Calu3 (cell line): ENCODE measurements at places on chromosomes 16 and 17.

DNA sequence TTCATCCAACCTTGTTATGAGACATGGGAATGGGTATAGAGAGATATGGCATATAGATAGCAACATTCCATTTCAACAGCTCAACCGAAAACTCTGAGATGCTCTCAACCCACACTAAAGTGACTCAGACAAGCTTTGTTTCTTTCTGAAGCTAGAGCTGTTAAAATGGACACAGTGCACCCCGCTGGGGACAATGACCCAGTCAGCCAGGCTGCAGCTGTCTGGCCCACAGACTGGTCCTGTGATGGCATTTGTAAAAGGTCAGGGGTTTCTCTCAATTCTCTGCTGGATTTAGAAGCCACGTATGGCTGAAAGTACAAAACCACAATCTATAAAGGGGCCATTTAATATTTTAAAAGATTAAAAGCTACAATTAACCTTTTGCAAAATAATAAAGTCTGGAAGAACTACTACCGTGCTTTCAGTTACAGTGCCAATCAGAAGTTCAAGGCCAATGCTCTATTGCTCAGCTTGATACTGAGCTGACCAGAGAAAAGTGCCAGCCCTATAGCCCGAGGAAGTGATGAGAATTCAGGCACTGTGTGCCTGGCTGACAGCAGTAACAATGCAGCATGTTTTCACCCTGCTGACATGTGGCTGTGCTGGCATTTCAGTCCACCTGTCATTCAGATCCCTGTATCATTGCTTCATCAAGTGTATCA, 60.2 kb downstream of the TEX2 start:
- DNase-seq: no peak

- DNase-seq: no peak
Measured at GRCh38 chr16:86490859-86491639, 19.3 kb upstream of the FOXF1 start.

- no peak for DNase-seq
Measured at GRCh38 chr17:53635444-53635843, 187.3 kb upstream of the KIF2B start.

- DNase-seq: no peak
Measured at GRCh38 chr16:57750796-57751538, 15.4 kb downstream of the KATNB1 start.

DNA sequence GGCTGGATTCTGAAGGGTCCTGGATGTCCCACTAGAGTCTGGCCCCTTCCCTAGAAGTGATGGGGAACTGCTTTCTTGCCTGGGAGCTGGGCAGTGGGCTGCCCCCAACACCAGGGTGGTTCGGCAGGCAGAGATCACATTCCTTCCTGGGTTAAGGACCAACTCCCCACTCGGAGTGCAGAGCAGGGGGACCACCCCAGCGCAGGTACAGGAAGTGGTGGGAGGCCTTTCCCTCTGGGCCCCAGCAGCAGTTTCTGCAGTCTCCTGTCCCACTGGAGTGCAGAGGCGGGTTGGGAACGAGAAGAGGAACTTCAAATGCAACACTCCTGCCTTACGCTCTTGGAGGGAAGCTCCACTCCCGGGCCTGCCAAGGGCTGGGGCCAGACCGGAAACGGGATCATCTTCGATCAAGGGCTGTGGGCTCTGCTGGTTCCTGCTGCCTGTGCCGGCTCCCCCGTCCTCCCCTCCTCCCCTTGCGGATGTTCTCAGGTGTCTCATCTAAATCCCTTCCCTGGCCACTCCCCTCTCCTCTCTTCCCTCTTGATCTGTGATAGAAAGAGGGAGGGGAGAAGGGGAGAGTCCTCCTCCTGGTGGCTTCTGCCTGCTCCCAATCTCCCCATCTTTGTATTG, 9.0 kb upstream of the NGFR start:
- no peak for DNase-seq

DNA sequence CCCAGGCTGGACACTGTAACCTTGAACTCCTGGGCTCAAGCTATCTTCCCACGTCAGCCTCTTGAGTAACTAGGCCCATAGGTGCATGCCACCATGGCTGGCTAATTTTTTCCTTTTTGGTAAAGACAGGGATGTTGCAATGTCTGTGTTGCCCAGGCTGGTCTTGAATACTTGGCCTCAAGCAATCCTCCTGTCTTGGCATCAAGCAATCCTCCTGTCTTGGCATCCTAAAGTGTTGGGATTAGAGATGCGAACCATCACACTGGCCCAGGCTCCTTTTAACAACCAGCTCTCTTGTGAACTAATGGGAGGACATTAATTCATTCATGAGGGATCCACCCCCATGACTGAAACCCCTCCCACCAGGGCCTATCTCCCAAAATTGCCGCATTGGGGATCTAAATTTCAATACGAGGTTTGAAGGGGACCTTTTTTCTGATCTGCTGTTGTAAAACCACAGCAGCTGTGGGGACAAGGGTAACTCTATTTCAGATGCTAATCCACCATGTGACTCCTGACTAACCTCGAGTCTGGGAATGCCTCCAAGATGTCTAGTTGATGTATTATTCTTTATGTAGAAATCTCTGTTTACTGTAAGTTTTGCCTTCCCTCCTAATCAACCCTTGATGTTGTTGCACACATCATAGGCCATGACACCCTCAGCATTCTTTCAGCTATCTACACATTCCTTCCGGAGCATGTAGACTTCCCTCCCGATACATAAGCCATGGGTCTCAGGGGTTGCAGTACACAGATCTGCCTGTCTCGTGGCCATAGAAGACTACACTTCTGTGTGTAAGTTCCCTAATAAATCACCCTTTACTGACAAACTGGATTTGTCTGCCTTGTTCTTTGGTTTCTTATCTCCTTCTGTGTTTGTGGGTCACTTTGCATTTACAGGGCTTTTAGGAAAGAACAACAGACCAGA, 37.6 kb downstream of the RNF112 start:
- DNase-seq: peak; percentile 7

- no peak for DNase-seq
Measured at GRCh38 chr16:9921997-9922396, 260.2 kb downstream of the GRIN2A start.

DNA sequence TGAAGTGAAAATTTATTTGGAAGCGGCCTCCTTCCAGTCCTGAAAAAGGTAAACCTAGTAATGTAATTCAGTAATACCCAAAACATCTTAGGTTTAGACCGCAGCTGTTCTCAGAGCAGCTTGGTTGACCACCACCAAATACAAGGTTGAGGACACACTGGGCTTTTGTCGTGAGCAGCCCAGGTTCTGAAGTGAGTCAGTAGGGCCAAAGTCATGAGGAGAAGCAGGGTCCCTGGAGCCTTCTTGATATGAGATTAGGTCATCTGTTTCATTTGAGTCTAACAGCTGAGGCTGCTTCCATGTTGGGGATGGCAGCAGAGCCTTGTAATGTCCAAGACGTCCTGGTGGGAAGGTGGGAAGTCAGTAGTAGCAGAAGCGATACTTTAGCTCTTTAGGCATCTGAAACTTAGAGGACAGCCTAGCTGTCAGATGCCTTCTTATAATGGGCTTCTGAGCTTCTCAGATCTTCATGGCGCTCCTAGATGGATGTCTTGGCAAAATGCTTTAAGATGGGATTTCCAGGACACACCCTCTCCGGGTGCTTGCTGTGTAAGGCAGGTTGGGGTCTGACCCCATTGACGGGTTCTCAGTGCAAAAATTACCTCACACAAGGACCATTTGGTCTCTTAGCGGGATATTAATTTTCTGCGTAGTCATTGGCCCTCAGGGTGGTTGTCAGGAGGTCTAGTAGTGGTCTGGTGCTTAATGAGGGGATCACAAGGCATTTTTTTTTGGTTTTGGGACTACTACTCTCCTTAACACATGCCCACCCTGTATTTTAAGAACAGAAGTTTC, 2.4 kb downstream of the ALKBH5 start:
- no peak for DNase-seq

DNA sequence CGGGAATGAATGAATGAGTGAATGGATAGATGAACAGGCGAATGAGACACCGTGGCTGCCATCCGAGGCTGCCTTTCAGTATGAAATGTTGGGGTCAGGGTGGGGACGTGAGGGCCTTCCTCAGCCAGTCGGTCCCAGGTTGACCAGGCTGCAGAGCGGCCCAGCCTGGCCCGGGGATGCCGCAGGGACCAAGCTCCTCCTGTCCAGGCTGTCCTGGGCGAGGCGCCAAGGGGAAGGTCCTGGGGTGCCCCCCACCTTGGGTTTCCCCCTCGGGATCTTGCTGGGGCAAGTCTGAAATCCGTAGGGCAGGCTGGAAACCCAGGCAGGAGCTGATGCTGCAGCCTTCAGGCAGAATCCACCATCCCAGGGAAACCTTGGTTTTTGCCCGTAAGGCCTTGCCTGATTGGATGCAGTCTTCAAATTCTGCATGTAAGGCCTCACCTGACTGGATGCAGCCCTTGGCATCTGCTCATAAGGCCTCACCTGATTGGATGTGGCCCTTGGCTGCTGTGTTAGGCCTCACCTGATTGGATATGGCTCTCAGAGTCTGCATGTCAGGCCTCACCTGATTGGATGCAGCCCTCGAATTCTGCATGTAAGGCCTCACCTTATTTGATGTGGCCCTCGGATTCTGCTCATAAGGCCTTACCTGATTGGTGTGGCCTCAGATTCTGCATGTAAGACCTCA, 61.7 kb upstream of the ZNF469 start:
- DNase-seq: no peak

DNA sequence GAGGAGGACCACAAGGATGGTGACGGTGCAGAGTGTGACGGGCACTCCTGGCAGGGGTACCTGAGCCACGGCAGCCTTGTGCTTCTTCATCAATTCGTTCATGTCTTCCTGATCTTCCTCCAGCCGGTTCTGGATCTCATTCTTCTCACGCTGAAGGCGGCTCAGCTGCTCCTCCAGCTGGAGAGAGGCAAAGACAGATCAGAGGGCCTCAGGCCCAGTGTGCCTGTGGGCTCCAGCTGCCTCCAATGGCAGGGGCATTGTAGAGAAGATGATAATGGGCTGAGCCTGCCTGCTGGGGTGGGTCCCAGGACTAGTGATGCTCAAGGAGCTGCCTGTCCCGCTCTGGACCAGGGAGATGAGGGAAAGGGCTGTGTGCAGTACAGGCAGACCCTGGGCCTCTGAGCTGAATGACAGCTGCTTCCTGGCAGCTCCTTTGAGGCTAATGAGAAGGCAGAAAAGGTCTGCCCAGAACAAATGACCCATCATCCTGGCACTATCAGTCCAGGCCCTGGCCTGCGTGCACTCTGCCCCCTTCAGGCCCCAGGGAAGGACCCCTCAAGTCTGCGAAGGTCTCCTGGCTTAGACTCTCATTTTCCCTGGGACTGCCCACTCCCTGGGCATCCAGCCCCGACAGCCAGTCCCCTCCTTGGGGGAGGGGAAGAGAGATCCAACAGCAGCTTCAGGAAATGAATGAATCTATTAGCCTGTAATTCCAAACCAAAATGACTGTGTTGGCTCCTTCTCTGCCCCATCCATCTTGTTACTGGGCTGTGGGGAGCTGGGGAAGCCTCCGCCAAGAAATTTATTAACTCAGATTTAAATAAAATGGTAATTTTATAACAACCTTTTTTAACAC, 48.0 kb downstream of the PIPOX start:
- DNase-seq: no peak

- no peak for DNase-seq
Measured at GRCh38 chr16:13864689-13865088, 55.3 kb upstream of the ERCC4 start.

DNA sequence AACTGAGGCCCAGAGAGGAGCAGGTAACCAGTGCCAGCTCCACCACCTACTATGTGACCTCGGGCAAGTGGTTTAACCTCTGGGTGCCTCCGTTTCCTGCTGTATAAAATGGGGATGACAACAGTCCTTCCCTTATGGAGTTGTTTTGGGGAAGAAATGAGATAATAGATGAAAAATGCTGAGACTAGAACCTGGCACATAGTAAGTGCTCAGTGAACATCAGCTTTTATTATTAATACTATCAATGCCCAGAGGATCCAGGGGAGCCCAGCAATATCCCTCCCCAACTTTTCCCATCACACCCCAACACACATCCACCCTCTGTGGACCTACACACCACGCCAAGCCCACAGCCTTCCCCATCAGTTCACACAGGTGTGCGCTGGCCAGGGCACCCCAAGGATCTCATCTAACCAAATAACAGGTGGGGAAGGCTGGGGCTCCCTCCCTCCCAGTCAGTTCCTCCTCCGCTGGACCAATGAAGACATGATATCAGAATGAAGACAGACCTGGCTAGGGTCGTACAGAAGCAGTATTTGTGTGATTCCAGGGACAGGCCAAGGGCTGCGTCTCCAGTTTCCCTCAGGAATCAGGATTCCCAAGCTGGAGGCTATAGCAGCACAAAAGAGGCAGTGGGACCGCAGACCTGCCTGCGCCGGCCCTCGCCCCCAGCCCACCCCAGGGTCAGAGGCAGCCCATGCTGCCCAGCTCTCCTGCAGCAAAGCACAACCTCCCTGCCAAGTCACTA, 1.8 kb downstream of the ATP2A3 start:
- no peak for DNase-seq

GRCh38 chr17:28147017-28147416, 104.5 kb downstream of the NLK start:
- no peak for DNase-seq

- DNase-seq: no peak
Measured at GRCh38 chr17:77581480-77581879, 377.0 kb upstream of the TNRC6C start.

DNA sequence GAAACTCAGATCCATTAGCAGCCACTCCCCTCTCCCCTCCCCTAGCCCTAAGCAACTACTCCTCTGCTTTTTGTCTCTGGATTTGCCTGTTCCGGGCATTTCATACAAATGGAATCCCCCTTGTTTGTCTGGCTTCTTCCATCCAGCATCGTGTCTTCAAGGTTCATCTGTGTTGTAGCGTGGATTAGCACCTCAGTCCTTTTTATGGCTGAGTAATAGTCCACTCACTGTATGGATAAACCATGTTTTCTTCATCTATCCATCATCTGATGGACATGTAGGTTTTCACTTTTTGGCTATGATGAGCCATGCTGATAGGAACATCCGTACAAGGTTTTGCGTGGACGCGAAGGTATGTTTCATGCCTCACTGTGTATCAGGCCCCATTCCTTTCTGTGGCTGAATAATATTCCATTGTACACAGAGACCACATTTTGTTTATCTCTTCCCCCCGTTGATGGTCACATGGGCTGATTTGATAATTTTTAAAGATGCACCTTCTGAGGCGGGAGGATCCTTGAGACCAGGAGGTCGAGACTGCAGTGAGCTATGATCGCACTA, 8.9 kb upstream of the GSE1 start:
- no peak for DNase-seq
